ENCODE measurements at places on chromosomes 3 and 15. TPM values are rescaled to one million over a fixed set of nuclear protein-coding genes. Genes with fewer than 3 reads are reported as not detected.

The PLSCR4 gene
- 0.24 TPM for total RNA-seq

DNA sequence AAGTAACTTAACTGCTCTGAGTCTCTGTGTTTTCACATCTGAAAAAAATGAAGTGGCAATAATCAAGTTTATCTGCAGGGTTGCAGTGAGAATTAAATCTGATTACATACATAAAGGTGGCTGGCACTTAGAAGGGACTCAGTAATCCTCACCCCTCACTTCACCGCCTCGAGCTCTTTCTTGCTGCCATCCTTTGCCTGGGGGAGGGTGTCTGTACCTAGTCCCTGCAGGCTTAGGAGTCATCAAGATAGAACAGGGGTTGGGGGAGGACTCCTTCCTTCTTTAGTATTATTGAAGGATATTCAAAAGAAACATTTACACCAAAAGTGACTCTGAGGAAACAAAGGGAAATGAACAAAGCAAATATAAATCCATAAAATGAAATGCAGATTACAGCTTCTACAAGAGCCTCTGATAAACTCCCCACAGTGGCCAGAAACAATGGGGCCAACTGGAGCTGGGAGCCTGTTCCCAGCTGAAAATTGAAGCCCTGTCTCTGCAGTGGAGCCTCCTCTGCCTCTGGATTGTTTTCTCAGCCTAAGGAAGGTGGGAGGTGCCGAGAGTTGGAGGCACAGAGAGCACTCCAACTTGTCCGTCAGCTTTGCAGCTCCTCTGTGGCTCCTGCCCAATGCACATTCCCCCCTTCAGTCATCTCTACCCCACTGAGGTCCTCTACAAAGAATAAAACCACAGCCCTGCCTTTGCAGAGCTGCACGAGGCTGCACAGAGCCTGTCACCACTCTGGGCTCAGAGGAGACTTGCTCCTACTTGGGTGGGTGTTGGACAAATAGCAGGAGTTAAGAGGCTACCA is 41.8 kb downstream of the CRYGS start:
- no peak for DNase-seq

DNA sequence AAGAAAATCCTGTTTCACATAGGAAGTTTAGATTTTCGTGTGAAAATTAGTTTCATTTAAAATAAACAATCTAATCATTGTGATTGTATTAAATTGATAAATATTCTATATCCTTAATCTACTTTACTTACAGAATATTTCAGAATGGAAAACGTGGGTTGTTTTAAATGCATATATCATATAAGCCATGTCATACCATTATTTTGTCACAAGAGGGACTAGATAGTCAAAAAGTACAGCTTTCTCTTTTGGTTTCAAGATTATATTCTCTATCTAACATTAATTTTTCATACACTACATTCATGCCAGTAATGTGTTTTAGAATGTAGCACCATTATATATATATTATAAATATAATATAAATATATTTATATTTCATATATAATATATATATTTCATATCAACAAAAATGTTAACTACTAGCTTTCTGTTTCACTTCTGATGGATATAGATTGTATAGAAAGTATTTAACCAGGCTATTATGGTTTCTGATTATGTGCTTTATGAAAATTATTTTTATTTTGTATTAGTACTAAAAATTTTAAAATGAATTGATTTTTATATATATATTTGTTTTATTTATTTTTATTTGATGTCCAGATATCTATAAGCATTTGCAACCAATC is 45.3 kb downstream of the OSTN start:
- DNase-seq: no peak

The GOLGA8J gene
- total RNA-seq: not detected

- no peak for DNase-seq
These were observed 43.5 kb downstream of the CA12 start for GRCh38 chr15:63338170-63338569.

All from activated T-cell treated with anti-CD3 and anti-CD28 coated beads, Interleukin-2, amount 50 U/mL, for 4 hours (primary cell).